ENCODE measurements at places on chromosomes 12 and 14.
A peak's percentile ranks its signal among the peaks of the same experiment; 100 is the strongest.

DNA sequence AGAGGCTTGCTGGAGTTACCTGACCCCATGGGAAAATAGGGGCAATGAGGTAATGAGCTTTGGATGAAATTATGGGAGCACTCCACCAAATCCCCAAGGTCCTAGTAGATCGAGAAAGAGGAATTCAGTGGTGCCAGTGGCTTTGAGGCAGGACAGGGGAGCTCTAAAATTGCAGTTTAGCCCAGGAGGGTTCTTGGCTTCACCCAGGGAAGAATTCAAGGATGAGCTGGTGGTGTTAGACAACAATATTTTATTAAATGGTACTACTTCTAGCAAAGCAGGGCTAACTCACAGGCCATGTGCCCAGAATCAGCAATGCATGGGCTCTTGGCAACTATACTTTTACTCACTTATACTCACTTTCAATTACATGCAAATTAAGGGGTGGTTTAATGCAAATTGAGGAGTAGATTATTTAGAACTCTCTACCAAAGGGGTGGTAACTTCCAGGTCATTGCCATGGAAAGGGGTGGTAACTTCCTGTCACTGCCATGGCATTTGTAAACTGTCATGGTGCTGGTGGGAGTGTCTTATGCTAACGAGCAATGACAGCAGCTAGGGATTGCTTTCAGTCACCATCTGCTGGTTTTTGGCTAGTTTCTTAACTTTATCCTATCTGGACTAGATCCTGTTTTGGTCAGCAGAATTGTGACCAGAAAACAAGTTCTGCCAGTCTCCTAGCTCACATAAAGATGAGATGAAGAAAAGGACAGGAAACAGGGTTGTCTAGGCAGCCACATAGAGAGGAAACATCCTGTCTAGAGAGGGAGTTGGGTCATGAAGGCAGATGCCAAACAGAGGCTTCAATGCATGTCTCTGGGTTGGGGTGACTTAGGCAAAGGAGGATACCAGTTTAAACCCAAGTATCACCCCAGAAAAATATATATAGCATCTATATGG is 64.7 kb downstream of the ZNF641 start:
- no peak for DNase-seq

GRCh38 chr14:94681300-94682060 is 69.3 kb downstream of the SERPINA3 start:
- no peak for DNase-seq

DNA sequence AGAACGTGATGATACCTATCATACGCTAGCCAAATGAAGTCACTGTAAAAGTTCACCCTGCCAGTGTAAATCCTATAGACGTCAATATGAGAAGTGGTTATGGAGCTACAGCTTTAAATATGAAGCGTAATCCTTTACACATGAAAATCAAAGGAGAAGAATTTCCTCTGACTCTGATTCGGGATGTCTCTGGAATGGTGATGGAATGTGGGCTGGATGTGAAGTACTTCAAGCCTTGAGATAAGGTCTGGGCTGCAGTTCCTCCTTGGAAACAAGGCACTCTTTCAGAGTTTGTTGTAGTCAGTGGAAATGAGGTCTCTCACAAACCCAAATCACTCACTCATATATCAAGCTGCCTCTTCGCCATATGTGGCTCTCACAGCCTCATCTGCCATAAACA is 53.1 kb upstream of the NAP1L1 start:
- DNase-seq = no peak

DNA sequence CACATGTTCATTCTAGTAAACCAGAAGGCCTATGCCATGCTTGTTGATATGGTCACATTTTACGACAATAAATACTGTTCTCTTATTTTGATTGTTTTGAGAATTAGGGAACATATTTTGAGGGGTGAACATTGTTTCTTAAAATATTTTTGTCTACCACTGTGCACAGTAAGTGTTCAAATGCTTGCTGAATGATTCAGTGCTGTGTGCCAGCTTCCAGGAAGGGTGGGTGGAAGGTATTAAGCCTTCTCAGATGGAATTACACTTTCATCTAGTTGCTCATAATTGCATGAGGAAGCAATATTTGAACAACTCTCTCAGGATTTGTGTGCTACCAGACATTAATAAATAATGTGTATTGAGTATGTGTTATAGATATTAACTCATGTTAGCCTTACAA is 15.5 kb upstream of the TMX1 start:
- no peak for DNase-seq

DNA sequence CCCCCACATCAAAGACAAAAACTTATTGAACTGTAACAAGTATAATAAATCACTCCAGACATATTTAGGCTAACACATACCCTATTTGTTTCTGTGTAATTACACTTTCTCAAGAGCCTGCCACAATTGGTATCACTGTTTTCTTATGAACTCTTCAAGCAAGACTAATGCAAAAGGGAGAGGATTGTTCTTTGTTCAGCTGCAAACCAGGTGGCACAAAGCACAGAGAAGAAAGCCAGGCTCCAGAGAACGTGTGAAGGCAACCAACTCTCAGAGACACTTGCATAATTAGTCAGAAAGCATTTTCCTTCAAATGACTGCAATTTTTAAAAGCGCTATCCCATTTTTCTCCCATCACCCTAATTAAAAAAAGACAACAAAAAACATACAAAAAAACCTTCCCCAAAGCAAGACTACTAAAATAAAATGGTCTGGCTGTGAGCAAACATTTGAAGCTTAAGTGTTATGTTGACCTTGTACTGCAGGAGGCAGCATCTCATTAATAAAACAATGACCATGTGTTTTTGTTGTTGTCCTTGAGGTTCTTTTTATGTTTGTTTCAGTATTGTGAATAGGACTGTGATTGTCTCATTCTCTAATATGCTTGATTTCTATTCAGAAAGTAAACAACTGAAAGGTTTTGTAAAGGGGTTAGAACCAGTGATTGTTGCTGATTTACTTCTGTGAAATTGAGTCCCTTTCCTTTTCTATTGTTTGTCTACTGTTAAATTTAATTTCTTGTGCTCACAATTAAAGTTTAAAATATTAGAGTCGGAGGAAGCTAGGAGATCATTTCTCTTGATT is 452.7 kb upstream of the PDE3A start:
- DNase-seq = peak; percentile 12

- no peak for DNase-seq
Measured at GRCh38 chr12:6894321-6894720, 10.3 kb upstream of the LRRC23 start.

- no peak for DNase-seq
Measured at GRCh38 chr14:68335312-68335711, 457.6 kb downstream of the ZFP36L1 start.

- DNase-seq = no peak
Measured at GRCh38 chr14:75175677-75176141, 703 bp downstream of the TMED10 start.

DNA sequence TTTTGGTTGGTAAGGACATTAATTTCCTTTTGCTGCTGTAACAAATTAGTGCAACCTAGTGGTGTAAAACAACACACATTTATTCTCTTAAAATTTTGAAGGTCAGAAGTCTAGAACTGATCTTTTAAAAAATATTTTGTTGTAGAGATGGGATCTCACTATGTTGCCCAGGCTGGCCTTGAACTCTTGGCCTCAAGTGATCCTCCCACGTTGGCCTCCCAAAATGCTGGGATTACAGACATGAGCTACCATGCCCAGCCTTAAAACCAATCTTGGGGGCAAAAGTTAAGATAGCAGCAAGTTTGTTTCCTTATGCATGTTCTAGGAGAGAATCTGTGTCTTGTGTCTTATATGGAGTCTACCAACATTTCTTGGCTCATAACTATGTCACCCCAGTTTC is 55.8 kb downstream of the MIA2 start:
- no peak for DNase-seq

- DNase-seq = peak; percentile 48
Measured at GRCh38 chr12:57890191-57891115, 43.9 kb upstream of the CTDSP2 start.

DNA sequence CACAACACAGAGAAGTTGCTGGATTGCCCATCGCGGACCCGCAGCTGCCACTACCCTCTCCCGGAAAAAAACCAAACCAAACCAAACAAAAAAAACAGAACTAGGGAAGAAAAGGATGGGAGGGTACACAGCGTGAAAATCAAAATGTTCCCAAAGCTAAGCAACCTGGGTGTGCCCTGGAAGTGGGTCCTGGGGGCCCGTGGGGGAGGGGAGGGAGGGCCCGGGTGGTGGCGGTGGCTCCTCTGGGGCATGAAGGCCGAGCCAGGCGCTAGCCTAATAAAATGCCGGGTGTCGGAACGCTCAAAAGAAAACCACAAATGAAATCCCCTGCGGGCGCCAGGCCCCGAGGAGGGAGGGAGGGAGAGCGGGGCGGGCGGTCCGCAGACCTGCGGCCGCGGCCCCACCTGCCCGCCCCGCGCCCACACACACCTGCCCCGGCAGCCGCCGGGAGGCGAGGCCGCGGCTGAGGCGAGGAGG is 787 bp downstream of the HECTD4 start:
- no peak for DNase-seq

GRCh38 chr14:76918256-76918781 is 92.1 kb downstream of the LRRC74A start:
- DNase-seq = peak; percentile 64

GRCh38 chr12:125434936-125435443 is 369.8 kb downstream of the AACS start:
- no peak for DNase-seq

DNA sequence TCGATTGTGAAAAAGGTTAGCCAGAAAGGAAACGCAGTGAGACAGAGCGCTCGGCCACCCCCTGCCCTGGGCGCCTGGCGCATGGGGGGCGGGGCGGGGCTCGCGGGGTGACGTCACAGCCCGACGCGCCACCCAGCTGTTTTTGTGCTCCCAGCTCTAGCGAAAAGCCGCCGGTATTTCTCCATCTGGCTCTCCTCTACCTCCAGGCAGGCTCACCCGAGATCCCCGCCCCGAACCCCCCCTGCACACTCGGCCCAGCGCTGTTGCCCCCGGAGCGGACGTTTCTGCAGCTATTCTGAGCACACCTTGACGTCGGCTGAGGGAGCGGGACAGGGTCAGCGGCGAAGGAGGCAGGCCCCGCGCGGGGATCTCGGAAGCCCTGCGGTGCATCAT is at the start of gene GABARAPL1:
Gene GABARAPL1, plus strand, starts transcription at position 139 of the 393 bp plus-strand sequence. Its CDS starts 253 bp downstream, at position 392.
- peak; percentile 70 for DNase-seq

DNA sequence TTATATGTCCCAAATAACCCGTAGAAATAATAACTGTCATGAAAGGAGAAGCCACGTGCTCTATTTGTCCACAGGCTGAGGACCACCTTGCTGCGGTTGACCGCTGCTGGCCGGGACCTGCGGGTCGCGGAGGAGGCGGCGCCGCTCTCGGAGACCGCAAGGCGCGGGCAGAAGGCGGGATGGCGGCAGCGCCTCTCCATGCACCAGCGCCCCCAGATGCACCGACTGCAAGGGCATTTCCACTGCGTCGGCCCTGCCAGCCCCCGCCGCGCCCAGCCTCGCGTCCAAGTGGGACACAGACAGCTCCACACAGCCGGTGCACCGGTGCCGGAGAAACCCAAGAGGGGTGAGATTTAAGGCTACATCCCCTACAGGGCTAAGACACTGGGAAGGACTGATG is 21.0 kb downstream of the RPGRIP1 start:
- DNase-seq = no peak

DNA sequence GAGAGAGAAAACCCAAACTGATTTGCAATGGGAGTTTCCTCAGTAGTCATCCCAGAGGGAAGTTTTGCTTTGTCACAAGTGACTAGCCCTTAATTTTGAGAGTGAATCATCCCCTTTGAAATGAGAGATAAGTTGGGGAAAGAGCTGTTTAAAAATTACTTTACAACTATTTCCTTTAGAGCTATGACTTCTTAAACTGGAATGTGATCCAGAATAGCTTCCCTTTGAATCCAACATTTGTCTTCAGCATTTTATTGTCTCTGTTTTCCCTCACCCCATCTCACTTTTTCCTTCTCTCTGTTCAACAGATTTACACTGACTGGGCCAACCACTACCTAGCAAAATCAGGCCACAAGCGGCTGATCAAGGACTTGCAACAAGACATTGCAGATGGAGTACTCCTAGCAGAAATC is 109.3 kb downstream of the NAV3 start:
- no peak for DNase-seq

GRCh38 chr12:27521066-27521465 is 2.9 kb upstream of the PPFIBP1 start:
- peak; percentile 47 for DNase-seq

- no peak for DNase-seq
Measured at GRCh38 chr14:25014440-25014839, 35.5 kb downstream of the STXBP6 start.

DNA sequence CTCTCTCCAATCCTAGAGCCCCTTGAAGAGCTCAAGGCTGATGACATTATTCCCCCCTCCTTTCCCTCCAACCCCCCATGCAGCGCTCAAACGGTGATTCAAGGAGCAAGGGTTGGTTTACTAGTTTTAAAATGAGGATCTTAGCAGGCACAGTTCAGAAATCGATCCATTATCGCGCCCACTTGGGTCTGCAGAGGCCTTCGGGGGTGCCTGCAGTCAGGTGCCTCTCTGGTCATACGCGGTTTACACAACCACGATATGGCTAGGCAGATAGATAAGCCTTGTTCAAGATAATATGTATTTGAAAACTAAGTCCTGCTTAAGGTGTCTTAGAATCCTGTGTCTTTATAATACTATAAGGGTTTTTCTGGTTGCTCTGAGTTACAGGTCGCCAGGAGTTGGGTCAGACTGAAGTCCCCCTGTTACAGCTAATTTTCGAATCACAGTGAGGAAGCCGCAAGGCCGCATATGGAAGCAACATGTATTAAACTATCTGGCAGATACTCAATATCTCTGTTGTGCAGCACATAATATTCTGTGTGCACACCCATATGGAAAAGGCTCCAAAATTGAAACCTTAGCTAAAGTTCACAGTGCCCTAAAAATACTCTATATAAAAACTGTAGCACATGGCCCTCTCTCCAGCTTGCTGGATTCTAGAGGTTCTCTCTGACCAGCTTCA is 10.0 kb downstream of the BHLHE41 start:
- DNase-seq = no peak

DNA sequence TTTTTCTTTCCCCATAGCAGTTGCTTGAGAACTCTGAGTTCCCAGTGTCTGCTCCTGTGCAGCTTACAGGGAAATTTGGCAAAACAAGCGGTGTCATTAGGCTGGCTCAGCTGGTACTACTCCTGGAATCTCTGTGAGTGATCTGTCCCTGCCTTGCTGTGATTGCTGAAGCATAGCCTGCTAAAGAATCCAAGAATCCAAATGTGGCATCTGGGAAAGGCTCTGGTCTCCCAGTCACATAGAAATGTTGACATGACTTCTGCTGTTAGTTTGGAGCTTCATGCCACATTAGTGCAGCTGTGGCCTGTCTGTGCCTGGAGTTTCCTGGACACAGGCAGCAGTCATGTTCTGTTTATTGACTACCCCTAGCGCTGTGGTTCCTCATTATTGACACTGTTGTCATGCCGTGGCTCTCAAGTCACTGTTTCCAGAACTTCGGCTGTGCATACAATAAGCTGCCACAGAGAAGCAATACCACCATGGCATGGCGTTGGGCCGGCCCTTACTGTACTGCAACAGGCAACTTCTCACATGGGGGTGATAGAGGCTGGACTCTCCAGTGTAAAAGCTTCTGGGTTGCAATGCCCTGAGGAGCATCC is 166.8 kb downstream of the MYRFL start:
- no peak for DNase-seq

DNA sequence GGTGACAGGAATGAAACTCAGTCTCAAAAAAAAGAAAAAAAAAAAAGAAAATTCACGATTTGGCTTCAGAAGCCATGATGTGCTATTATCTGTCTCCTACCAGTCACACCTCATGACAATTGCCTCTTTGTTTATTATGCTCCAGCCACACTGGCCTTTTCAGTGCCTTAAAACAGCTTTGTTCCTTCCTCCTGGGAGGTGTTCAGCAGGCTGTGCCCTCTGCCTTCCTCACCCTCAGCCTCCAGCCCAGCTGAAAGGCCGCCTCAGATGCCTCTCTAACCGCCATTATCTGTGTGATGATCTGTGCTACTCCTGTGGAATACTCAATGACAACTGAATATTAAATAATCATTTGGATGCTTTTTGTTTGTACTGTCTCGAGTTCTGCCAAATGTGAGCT is 8.6 kb upstream of the ARPC3 start:
- no peak for DNase-seq
